ENCODE measurements at places on chromosomes 12 and 14.
A peak's percentile ranks its signal among the peaks of the same experiment; 100 is the strongest.

GRCh38 chr14:93830753-93831461, 42.6 kb upstream of the PRIMA1 start:
- no peak for DNase-seq

DNA sequence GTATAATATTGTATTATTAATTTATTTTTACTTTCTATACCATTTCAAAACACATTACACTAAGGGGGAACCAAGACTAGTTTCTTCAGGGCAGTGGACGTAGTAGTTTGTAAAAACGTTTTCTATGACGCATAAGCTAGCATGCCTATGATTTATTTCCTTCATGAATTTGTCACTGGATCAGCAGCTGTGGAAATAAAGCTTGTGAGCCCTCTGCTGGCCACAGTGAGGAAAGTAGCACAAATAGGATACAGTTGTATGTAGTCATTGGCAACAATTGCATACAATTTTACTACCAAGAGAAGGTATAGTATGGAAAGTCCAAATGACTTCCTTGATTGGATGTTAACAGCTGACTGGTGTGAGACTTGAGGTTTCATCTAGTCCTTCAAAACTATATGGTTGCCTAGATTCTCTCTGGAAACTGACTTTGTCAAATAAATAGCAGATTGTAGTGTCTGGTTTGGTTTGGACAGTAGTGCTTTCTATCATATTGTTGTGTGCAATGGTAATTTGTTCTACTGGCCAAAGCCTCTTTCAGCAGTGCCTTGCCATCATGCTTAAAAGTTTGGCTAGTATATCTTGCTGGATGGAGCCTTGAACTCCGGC, 24.3 kb upstream of the PLEKHD1 start:
- peak; percentile 81 for DNase-seq

GRCh38 chr14:68654471-68654941, 138.4 kb downstream of the ZFP36L1 start:
- no peak for DNase-seq

- no peak for DNase-seq
Measured at GRCh38 chr12:69619050-69619449, 8.3 kb upstream of the LRRC10 start.

GRCh38 chr14:69224946-69225345, 33.6 kb downstream of the EXD2 start:
- no peak for DNase-seq

GRCh38 chr12:2431810-2432209, 363.0 kb upstream of the FKBP4 start:
- DNase-seq = no peak
